ENCODE measurements at places on chromosomes 4 and X. TPM values are rescaled to one million over a fixed set of nuclear protein-coding genes. Genes with fewer than 3 reads are reported as not detected.

Gene VBP1
- 65.7 TPM for total RNA-seq

Gene MAGEC1
- not detected for total RNA-seq

Gene BTK
- total RNA-seq, result not detected

GRCh38 chr4:147547314-147548056 is 66.6 kb downstream of the EDNRA start:
- peak; percentile 32 for DNase-seq

DNA sequence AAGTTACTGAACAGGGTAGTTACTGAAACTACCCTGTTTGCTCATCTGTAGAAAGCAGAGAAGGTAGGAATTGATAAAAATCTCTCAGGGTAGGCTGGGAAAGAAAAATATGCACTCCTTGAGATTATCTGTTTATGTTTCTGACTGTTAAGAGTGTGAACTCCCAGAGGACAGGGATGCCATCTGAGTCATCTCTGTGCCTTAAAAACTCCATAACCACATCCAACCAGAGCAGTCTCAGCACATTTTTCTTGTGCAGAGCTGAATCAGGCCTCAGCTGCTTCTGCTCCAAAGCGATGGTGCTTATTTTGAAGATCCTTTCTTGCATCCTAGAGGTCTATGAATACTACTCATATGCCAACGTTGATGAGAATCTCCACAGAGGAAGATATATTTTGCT is 9.9 kb downstream of the CENPVL3 start:
- DNase-seq, result peak; percentile 0

- DNase-seq, result no peak
Measured at GRCh38 chr4:26525136-26525770, 35.0 kb upstream of the CCKAR start.

DNA sequence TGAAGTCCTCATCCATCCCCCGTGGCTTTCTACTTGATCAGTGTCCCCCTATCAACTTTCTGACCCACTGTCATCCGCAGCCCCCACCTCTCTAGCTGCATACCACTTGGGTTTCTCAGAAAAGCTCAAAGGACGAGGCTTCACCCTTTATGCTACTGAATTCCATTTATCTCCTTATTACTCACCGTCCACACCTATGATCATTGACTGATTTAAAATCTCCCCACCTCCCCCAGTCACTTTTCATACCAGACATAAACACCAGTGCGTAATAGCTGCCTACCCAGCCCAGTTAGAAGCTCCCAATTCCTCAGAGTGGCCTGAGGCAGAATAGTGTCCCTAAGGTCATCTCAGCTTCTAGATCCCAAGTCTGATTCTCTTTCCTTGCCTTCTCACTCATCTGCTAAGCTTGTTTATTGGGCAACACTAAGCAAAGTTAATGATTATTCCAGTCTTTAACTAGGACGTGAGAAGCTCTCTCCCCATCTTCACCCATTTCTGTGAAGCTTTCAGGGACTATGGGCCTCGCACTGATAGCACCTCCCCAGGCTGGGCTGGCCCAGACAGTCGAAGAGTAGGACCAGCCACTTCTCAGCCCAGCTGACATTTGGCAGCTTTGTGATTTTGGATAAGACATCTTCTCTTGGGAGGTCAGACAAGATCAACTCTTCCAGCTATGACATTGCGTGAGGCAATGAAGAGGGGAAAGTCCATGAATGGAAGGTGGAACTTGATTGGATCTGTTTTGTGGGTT is 7.2 kb upstream of the DDX60L start:
- DNase-seq, result peak; percentile 64
